ENCODE measurements at places on chromosomes 4 and X.

DNA sequence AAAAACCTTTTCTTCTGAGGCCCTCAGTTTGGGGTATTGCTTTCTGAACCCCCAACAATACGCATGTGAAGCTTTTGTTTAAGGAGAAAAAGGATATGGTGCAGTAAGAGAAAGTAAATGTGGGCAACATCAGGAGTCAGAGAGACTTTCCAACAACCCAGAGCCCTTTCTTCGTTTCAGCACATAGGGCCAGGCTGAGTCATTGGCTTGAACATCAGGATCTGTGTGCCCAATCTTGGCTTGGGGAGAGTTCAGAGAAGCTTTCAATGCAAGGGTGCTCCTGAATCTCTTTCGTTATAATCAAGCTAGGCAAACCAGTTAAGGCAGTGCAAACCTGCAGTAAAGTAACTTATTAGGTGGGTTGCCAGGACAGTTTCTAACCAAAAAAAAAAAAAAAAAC lies 191.2 kb downstream of the FRMPD4 start:
- no peak for DNase-seq

GRCh38 chr4:120842031-120842430 lies 80.5 kb downstream of the PRDM5 start:
- DNase-seq = no peak

- DNase-seq = no peak
Observed at GRCh38 chr4:165588534-165589315, 209.9 kb downstream of the CPE start.

DNA sequence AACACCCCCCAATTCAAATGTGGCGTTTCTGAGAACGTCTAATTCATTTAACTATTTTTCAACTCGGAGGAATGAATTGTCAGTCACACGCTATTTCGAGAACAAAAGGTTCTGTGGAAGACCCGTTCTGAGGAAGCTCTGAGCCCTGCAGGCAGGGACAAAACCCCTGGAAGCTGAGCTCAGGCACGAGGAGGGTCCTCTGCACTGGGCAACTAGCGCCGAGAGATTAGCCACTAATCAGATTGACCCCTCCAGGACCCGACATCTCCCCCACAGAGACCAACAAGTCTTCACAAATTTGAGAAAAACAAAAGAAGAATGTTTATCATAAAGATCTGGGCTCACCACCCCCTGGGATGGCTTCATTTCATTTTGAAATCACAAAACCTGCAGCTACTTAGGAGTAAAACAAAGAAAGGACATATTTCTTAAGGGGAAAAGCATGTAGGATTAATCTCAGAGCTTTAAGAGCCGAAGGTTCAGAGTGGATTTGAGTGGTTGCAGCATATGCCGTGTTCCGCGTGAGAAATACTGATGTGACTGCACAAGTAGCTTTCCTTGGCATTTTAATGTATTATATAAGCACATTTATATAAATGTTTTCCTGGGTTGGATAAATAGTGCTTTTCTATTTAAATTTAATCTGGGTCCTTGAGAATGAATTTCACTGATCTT lies 41.8 kb downstream of the ADRA2C start:
- no peak for DNase-seq

DNA sequence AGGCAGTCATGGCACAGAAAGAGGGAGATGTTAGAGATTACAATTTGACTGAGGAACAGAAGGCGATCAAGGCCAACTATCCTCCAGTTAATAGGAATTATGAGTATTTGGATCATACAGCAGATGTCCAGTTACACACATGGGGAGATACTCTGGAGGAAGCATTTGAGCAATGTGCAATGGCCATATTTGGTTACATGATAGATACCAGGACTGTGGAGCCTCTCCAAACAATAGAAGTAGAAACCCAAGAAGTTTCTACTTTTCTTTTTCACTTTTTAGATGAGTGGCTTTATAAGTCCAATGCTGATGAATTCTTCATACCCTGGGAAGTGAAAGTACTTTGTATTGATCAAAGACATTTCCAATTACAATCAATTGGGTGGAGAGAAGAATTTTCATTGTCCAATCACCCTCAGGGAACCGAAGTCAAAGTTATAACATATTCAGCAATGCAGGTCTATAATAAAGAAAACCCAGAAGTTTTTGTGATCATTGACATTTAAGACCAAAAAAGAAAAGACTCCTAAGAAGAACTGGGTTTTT lies 139.1 kb downstream of the MAB21L2 start:
- no peak for DNase-seq

- no peak for DNase-seq
Observed at GRCh38 chr4:122508083-122508482, 51.6 kb upstream of the IL2 start.
